ENCODE measurements at places on chromosomes 3 and 15. TPM values are rescaled to one million over a fixed set of nuclear protein-coding genes. Genes with fewer than 3 reads are reported as not detected.

FOXL2 gene
- not detected for total RNA-seq

IRAK2 gene
- total RNA-seq = 60.3 TPM

LRRC2 gene
- total RNA-seq = under 0.01 TPM

MGLL gene
- total RNA-seq = 33.4 TPM

CMTM6 gene
- total RNA-seq = 104 TPM

SMCO1 gene
- not detected for total RNA-seq

ERICH6 gene
- total RNA-seq = under 0.01 TPM

RASGRF1 gene
- total RNA-seq = 0.51 TPM

ATG3 gene
- 62.0 TPM for total RNA-seq

PTH1R gene
- under 0.01 TPM for total RNA-seq

COL6A5 gene
- total RNA-seq = not detected

ISLR2 gene
- total RNA-seq = under 0.01 TPM

BNC1 gene
- 1.0 TPM for total RNA-seq

PGBD4 gene
- total RNA-seq = 1.1 TPM

CKMT1A gene
- not detected for total RNA-seq

GREM1 gene
- total RNA-seq = 0.13 TPM

AMT gene
- 0.51 TPM for total RNA-seq

FGD5 gene
- total RNA-seq = 86.3 TPM

SELENOS gene
- 54.2 TPM for total RNA-seq

MRPS25 gene
- total RNA-seq = 23.4 TPM

MME gene
- 1.3 TPM for total RNA-seq

PTX3 gene
- total RNA-seq = 219 TPM

CD96 gene
- total RNA-seq = not detected

SLC6A1 gene
- not detected for total RNA-seq

RLBP1 gene
- not detected for total RNA-seq

EIF5A2 gene
- total RNA-seq = 3.7 TPM

PLS1 gene
- 0.38 TPM for total RNA-seq

FGF12 gene
- total RNA-seq = 1.0 TPM

IQCH gene
- 1.0 TPM for total RNA-seq

CIP2A gene
- 17.2 TPM for total RNA-seq

PRRT3 gene
- 0.51 TPM for total RNA-seq

GHSR gene
- total RNA-seq = not detected

MAP1A gene
- under 0.01 TPM for total RNA-seq

GOLGA6L7 gene
- not detected for total RNA-seq

TRPC1 gene
- 5.2 TPM for total RNA-seq

CHL1 gene
- total RNA-seq = not detected

CLDN1 gene
- 0.13 TPM for total RNA-seq

GORASP1 gene
- 34.9 TPM for total RNA-seq

MLF1 gene
- total RNA-seq = 5.2 TPM

GRK7 gene
- total RNA-seq = not detected

SUCNR1 gene
- not detected for total RNA-seq

Measured in dermis microvascular lymphatic vessel endothelial cell (primary cell).